Stimulated activated CD8-positive, alpha-beta memory T cell treated with anti-CD3 and anti-CD28 coated beads, Interleukin-15, amount 100 ng/mL, for 1 hour (primary cell): ENCODE measurements at places on chromosomes 5 and 9.

DNA sequence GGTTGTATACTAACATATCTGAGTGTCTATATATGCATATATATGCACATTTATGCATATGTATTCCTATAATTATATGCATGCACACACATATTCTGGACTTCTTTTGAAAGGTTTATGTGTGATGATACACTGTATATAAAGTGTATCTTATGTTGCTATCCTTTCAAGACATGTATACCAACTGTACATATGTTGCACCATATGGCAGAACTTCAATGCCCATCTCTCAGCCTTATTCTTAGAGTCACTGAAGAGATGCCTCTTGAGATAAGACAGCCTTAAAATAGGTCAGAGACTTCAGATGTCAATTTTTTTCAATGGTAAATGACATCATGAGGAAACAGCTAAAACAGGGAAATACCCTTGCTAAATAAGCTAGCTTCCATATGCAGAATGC lies 461.4 kb downstream of the SPATA31D1 start:
- DNase-seq, result no peak

DNA sequence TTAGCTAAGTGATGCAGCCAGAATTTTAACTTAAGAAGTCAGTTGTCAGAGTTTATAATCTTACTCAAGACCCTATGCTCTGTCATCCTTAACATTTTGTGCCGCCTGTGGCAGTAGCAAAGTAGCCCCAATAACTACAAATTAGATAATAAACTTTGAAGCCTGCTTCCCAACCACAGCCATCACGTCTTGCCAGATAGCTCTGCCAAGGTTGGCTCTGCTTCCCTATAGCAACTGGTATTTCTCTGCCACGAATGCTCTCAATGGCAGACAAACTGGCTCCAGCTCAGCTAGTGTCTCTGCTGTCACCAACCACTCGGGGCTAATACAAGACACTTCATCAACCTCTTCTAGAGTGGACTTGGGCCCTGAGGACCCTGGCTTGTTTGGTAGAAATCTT lies 576.1 kb downstream of the CDH12 start:
- DNase-seq, result no peak

GRCh38 chr5:79055017-79055416 lies 14.5 kb downstream of the DMGDH start:
- no peak for DNase-seq

GRCh38 chr5:154285661-154286408 lies 95.3 kb downstream of the GALNT10 start:
- no peak for DNase-seq

GRCh38 chr9:29435368-29435767 lies 1862.1 kb upstream of the C9orf72 start:
- DNase-seq, result no peak

GRCh38 chr5:65796269-65796668 lies 74.3 kb downstream of the NLN start:
- DNase-seq, result no peak

DNA sequence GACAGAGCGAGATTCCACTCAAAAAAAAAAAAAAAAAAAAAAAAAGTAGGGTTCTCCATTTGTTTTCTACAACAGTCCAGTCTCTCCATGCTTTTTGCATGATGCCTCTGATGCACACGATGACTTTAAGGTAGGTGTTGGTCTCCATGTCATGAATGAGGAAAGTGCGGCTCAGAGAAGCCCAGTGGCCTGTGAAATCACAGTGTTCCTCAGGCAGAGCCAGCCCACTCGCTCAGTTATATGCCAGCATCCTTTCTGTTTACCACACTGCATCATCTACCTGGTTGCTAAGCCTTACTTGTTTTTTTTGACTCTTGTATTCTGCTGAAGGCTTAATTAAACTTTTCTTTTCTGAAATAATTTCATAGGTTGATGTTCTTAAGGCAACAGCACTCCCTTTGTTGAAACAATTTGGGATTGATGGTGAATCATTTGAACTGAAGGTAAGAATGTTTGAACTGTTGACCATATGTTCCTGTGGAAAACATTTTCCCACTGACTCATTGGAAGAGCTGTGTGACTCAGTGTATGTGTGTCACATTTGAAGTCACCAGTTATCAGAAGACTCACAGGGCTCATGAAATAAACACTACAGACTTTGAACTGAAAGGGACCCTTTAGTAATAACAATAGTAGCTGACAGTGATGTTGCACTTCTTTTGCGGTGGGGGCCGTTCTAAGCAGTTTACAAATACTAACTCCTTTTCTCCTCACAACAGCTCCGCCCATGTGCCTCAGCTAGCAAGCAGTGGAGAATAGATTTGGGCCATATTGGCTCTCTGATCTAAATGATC lies 40.2 kb downstream of the RCL1 start:
- DNase-seq, result no peak

- no peak for DNase-seq
Measured at GRCh38 chr5:167233507-167234220, 1057.8 kb upstream of the WWC1 start.

DNA sequence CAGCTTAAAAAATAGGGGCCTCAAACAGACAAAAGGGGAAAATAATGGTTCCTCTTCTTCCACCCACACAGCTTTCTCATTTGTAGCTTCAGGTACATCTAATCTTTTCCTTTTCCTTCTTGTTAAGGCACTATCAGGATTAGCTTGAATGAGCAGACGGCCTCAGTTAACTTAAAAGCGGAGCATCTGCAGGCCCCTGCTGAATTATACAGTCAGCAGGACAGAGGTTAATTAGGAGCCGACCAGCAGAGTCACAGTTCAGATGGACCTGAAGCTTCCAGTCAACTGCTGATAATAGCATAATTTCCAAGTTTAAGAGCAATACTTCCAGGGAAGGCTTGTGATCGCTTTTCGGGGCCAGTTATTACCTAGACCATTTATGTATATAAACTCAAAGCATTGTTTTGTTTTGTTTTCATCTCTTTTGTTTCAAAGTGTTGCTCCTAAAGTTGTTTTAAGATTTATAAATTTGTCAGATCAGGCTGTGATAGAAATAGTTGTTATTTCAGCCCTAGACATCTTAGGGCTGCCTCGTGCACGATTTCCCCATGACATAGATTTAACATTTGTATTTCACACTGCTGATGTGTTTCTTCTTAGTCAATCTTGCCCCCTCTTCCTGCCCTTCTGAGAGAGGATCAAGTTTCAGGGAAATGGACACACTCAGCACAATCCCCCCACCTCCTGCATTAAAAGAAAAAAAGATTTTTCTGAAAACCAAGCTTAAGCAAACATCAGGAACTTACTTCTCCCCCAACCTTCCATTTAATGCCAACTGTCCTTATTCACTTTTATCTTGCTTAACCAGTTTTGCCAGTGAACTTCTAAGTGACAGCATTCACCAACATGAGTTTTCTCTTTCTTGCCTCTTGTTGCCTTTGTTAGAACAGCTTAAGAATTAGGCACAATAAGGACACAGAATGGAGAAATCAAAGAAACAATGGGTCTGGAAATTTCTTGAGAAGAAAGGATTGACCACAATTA lies 449.8 kb downstream of the ARHGEF28 start:
- DNase-seq, result no peak

- no peak for DNase-seq
Measured at GRCh38 chr9:5435912-5436311, 1.8 kb downstream of the PLGRKT start.

DNA sequence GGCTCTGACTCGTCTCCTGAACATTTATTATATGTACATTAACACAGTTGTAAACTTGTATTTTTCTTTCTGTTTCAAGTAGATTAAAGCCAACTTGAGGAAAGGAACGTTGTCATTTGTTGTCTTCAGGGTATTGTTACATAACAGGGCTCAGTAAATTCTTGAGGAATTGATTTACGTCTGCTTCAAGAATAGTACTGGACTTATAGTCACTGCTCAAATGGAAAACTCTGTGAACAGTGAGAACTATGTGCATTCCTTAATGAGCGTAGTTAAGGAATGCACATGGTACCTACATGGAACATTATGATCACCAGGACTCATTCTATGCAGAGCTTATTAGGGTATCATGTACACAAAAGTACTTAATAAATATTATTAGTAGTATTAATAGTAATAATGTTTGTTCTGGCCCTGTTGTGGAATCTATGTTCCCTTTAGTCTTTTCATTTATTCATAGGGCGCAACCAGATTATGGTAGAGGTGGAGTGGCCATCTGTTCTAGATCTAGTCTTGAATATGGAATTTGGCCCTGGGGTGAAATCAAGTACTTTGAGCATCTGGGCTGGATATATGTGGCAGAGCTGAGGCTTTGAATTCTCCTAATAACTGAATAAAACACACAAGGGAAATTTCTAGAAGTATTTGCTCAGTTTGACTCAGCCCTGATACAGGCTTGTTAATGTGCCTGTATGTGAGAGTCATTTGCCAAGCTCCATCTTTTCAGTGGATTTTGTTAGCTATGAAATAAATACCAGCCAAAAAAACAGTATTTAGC lies 108.6 kb upstream of the SH3GL2 start:
- DNase-seq, result no peak

GRCh38 chr5:81336556-81336955 lies 35.2 kb downstream of the ZCCHC9 start:
- no peak for DNase-seq

DNA sequence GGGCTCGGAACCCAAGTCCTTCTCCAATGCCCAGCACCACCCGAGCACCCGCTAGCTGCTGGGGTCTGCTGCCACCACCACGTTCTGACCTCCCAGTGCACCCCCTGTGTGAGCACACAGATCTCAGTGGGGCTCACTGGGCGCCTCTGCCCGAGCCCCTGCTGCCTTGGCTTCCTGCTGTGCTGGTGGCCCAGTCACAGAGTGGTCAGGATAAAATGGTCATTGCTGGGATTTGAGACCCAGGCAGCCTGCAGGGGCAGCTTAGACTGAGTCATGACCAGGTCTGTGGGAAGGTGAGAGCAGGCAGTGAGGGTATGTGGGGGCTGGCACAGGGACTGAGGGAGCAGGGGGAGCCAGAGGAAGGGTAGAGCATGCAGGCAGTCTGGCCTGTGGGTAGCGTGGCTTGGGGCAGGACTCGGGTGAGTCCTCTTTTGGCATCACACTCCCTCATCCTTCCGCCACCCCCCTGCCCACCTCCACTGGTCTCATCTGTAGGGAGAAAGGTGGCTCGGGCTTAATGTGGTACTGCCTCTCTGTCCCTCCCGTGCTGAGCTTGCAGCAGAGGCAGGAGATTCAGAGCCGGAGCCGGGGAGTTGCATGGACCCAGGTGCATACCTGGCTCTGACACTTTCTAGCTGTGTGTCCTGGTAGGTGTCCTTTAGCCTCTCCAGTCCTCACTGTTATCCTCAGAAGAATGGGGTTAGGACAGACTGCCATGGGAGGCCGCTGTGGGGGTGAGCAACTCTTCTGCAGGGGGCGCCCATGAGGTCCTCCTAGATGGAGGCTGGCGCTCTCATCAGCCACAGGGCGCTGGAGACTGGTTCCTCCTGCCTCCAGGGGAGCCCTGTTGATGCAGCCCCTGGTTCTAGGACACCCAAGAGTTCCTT lies 32.1 kb downstream of the USP20 start:
- no peak for DNase-seq

DNA sequence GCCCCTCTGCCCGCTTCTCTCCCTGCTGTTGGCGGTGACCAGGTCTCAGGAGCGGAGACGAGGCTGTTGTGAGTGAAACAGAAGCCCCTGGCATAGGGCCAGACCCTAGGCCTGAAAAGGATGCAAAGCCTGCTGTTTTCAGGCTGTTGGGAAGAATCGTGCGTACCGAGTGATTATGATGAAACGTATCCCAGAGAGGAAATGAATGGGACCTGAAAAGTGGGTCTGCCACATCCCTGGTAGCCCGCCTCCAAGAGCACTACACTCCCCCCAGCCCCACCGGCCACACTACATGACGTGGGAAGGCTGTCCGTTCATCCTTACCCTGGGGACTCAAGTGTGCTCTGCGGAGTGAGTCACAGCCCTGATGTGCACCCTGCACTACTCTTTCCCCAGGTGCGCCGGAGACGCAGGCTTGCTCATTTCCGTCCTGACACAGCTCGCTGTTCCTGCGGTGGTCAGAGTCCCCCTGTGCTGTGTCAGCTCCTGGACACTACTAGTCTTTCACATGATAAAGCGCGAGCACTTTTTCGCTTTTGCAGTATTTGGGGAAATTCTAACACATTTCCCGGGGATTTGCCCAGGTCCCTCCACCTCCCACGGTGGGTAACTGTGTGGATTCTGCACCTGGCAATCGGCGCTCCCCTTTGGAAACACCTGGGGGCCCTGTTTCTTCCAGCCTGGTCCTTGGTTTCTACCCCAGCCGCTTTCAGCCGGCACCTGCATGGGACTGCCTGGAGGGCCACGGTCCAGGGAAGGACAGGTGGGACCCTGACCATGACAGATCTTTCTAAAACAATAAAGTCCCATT lies 91.5 kb downstream of the ANKRD33B start:
- DNase-seq, result no peak

DNA sequence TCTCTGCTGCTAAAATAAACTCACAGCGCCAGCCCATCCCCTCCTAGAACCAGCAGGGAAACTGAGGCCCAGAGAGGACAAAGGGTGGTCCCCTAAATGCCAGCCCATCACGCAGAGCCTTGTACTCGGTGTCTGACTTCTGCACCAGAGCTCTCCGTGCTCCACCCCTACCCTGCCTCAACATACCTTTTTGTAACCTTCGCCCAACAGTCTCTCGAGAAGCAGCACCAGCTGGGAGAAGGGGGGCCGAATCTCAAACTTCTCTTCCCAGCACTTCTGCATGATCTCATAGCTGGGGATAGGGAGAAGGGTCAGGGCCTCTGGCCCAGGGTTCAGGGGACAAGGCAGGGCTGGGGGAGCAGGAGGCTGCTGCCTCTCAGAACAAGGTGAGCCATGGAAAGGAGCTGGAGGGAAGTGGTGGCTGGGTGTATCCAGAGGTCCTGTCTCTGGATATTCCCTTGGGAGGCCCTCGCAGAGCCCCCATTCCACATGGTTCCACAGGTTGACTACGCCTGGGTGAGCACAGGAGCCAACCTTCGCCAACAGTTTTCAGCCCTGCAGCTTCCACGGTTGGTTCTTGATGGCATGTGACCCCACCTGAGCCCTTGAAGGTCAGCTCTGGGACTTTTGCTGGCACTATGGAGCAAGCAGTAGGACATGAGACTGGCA lies 32.3 kb upstream of the CSF1R start:
- DNase-seq, result no peak

GRCh38 chr9:115591584-115591984 lies 473.6 kb upstream of the TNC start:
- DNase-seq, result no peak

DNA sequence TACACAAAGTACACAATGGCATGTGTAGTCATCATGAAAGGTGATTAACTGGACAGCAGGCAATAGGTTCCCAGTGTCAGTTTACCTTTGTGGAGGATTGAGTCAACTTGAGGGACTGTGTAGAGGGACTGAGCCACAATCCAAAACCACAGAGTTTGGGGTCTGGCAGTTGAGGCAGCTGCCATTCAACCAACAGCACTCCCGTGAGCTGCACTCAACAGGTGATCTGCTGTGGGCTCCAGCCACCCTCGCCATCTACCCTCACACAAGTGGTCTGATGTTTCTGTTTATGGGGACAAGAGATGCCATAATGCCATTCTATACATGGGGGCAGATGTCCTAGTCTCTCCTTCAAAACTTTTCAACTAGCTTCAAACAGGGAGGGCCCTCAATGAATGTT lies 2.9 kb upstream of the DELE1 start:
- DNase-seq, result no peak

GRCh38 chr5:149370878-149371277 lies 8.2 kb downstream of the IL17B start:
- DNase-seq, result no peak
